Naive thymus-derived CD8-positive, alpha-beta T cell (primary cell): ENCODE measurements at places on chromosomes 7 and 10.

- no peak for DNase-seq
Measured at GRCh38 chr10:5076615-5077014, 17.6 kb upstream of the AKR1C3 start.

DNA sequence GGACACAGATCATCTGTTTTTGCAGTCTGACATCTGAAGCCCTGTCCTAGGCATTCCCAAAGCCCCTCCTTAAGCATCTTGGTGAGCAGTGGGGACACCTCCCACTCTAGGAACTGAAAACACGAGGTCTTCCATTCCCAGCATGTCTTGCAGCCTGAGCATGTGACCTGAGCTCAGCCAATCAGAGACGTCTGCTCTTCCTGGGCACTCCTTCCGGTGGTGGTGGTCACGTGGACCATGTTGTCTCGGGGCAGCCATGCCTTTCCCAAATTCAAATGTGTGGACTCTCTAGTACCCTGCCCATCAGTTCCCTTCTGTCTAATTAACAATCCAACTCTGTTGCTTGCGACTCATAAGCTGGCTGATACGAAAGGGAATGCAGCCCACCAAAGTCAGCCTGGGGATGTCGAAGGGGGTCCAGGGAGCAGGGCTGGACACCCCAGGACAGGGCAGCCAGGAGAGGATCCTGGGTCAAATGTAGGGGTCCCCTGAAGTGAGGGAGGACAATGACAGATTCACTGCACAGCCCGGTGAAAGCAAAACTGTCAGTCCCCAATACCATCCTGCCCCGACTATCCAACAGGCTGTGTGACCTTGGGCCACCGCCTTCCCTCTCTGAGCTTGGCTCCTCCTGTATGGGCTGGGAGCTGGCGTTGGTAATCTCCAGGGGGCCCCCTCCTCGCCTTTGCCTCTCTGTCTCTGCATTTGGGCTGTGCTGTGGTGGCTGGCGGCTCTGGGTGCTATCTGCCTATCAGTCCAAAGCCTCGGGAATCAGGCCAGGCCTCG, 57.4 kb upstream of the BAIAP2L1 start:
- no peak for DNase-seq

DNA sequence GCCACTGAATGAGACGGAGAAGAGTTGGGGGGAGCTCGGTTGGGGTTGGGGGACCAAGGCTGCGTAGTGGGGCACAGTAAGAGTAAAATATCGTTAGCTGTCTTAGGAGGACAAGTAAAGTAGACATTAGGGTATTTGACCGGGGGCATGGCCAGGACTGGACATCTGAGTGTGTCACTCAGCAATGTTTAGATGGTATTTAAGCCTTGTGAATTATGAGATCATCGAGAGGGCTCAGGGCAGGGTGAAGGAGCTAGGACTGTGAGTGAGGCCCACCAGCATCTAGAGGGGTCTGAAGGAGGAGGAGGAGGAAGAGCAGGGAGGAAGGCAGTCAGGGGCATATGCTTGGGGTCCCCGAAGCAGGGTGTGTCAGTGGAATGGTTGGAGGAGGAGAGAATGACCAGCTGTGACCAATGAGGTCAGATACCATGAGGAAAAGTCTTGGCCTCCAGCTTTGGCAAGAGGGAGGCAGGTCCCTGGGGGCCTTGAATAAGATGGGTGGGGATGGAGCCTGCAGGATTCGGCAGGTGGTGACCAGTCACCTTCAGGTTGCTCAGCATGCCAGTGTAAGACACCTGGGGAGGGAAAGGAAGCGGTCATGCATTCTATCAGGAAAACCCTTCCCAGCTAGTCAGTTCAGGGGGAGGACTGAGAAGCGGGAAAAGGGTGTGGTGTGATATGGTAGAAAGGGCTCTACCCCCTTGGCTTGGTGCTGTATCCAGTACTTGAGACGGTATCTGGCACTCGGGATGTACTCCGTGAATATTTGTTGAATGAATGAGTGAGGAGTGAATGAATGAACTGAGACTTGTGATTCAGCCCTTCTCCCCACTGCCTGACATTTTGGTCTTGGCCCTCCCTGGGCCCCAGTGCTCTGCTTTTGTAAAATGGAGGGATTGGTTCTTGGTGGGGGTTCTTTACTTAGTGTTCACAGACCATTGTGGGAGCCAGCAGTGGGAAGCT, 34.8 kb upstream of the SH2D4B start:
- DNase-seq, result peak; percentile 41

DNA sequence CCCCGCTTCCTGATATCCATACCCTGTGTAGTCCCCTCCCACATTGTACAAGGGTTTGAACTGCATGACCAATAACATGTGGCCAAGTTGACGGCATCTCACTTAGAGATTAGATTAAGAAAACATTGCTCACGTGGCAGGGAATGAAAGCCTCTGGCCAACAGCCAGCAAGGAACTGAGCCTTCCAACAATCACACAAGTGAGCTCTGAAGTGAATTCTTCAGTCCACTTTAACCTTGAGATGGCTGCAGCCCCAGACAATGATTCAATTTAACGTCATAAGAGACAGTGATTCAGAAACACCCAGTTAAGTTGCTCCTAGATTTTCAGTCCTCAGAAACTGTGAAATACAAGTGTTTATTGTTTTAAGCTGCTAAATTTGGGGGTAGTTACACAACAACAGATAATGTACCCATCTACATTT, 165.9 kb upstream of the PLXNA4 start:
- no peak for DNase-seq

DNA sequence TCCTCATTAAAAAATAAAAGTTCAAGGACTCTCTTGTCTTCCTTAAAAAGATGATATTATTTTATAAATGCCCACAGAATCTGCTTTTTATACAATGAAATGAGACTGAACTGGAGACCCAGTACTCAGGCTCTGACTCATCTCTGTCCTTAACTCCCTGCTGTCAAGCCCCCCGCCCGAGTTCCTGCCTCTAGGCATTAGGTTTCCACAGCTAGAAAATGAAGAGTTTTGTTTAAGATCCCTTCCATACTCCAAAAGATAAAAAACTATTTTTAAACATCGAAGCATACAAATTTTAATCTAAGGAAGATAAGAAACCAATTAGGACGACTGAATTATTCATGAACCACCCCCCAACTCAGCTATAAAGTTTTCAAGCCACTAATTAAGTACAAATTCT, 97.7 kb upstream of the FEZF1 start:
- no peak for DNase-seq

- no peak for DNase-seq
Measured at GRCh38 chr7:91345449-91345848, 81.2 kb downstream of the FZD1 start.

DNA sequence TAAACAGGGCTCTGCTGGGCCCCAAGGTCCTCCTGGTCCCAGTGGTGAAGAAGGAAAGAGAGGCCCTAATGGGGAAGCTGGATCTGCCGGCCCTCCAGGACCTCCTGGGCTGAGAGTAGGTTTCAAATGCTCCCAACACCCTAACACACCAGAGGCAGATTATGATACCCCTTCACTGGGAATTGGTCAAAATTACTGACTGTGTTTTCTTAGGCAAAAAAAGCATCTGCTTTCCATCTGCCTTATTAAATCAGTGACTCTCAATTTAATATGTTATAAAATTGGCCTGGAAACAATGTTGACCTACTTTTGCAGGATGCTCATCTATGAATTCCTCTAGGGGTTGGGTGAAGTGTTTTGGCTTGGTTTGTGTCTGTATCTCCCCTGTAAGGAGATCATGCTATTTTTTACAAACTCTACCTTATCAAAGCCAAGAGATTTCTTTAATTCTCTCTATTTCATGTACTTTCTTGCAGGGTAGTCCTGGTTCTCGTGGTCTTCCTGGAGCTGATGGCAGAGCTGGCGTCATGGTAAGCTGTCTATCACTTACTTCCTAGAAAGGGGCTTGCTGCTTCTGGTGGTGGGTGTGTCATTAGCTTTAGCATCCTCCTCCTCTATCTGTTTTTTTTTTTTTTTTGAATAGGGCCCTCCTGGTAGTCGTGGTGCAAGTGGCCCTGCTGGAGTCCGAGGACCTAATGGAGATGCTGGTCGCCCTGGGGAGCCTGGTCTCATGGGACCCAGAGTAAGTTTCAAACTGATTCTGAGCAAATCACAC, 15.9 kb downstream of the COL1A2 start:
- no peak for DNase-seq

- no peak for DNase-seq
Measured at GRCh38 chr10:103811463-103811862, 43.9 kb downstream of the SH3PXD2A start.

DNA sequence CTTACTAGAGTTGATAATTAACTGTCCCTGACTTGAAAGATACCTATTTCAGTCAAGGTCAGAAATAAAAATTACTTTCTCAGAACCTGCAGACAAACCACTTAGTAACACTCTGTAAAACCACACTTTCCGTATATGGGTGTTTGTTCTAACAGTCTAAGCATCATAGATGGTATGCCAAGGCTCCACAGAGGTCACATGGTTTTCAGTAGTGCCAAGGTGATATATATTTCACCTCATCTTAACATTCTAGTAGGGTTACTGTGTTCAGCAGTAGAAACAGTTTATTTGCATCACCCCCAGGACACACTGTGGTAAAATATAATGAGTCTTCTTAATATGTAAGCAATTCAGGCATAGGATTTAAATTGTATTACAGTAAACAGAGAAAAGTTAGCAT, 61.5 kb downstream of the KCND2 start:
- no peak for DNase-seq

DNA sequence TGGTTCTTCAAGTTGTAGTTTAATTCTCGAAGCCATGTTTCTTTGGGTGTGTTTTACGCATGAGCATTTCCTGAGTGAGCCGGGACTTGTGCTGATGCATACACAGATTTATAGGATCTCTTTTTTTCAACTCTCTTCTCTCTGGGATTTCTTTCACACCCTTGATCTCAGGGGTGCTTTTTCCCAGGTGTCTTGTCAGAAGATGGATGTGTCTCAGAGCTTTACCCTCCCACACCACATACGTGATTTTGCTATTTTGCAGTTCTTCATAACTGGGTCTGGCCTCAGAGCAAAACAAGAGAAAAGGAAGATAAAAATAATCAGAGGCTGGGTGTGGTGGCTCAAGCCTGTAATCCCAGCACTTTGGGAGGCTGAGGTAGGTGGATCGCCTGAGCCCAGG, 177.0 kb downstream of the CAMK1D start:
- DNase-seq, result no peak

DNA sequence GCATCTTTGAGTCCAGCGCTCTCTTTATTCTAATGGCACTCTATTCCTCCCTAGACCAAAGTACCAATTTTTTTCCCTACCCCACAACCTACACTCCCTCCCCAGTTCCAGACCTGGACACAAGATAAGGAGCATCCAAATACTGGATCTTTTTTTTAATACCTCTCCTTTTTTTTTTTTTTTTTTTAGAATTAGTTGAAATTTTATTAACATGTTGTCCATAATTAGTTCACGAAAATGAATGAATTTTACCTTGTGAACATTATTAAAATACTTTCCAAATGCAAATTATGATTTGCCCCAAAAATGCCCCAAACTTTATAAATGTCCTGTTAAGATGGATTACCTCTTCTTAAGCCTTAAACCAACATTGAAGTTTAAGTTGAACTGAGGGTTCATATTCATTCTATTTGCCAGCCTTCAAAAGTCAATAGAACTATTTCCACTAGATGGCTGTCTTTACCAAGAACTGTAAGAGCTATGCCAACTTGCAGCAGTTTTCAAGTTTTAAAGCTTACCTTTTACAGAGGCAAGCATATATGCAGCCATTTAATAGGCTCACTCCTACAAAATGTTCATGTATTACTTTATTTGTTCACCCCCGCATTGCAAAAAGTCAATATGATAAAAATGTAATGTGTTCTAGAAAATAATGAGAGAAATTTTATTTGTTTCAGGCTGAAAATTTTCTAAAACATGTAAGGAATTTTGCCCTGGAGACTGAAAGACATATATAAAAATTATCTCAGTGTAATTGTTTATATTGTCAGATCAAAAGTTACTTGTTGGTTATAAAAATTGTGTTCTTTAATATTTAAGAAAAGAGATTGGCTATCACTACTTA, 39.7 kb upstream of the TNKS2 start:
- no peak for DNase-seq

GRCh38 chr7:44967571-44968446, 11.0 kb downstream of the MYO1G start:
- no peak for DNase-seq
